ENCODE measurements at places on chromosomes 2 and 18. TPM values are rescaled to one million over a fixed set of nuclear protein-coding genes. Genes with fewer than 3 reads are reported as not detected.
A peak's percentile ranks its signal among the peaks of the same experiment; 100 is the strongest.

Gene MERTK
- total RNA-seq: not detected

DNA sequence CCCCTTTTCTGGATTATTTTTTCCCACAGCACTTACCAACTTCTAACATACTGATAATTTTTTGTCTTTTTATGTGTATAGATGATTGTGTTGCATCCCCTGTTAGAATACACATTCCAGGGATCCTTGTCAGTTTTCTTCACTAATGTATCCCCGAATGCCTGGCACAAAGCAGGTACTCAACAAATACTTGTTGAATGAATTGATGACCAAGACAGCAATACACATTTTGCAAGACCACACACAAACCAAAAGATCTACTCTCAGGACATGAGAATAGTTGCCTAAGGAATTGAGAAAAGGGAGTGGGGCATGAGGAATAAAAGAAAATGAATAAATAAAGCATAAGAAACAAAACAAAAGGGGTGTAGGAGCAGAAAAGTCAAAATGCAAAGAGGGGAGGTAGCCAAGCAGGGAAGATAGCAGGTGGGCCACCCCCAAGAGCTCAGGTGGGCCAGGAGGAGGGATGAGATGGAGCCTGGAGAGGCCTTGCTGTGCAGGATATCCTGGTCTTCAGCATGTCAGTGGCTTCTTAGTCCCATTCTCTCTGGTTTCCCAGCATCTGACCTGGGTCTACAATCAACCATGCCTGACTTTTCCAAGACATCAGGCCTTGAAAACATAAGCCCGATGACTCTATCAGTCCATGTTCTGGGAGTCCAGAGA is 38.5 kb upstream of the FZD7 start:
- no peak for DNase-seq
- no peaks in the 10 kb centered on the region for H3K4me1 ChIP-seq
- H3K4me3 ChIP-seq: no peak overlapping the region
- H3K36me3 ChIP-seq: no peaks in the 10 kb centered on the region
- no peak overlapping the region for H3K27ac ChIP-seq
- no peaks in the 10 kb centered on the region for H3K27me3 ChIP-seq

DNA sequence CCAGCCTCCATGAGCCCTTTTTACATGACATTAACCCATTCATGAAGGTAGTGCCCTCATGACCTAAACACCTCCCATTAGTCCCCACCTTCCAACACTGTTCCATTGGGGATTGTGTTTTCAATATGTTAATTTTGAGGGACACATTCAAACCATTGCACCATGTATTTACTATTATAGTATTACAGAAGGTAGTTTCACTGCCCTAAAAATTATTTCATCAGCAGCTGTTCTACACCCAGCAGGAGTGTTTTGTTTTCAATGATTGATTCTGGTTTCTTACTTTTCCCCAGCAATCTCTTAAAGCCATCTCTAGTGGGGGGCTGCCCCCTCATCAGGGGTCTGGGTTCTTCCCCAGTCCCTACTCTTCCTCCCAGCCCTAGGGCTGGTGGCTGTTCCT is 71.9 kb downstream of the CERS6 start:
- no peaks in the 10 kb centered on the region for H3K27me3 ChIP-seq
- no peaks in the 10 kb centered on the region for H3K36me3 ChIP-seq
- H3K4me1 ChIP-seq: peaks cover 56% of the 10 kb centered on the region
- DNase-seq: no peak

Gene EVX2
- not detected for total RNA-seq

- peaks cover 17% of the 10 kb centered on the region for H3K27me3 ChIP-seq
- no peak overlapping the region for H3K4me3 ChIP-seq
- DNase-seq: no peak
- H3K4me1 ChIP-seq: no peaks in the 10 kb centered on the region
These were observed 140.2 kb downstream of the TWIST2 start for GRCh38 chr2:238988105-238988504.

GRCh38 chr2:2244508-2244907 is 86.6 kb downstream of the MYT1L start:
- DNase-seq: no peak
- no peaks in the 10 kb centered on the region for H3K4me1 ChIP-seq
- H3K36me3 ChIP-seq: no peaks in the 10 kb centered on the region

GRCh38 chr2:9207641-9208311 is 1.2 kb downstream of the ASAP2 start:
- H3K27ac ChIP-seq: peak overlapping the region; percentile 85
- peak overlapping the region; percentile 97 for H3K4me3 ChIP-seq
- H3K4me1 ChIP-seq: peaks cover 59% of the 10 kb centered on the region
- H3K27me3 ChIP-seq: no peaks in the 10 kb centered on the region
- H3K36me3 ChIP-seq: peaks cover 19% of the 10 kb centered on the region

Measured in HFFc6 (cell line).